DMS53 (cell line): ENCODE measurements at places on chromosomes 3 and 15.

GRCh38 chr3:175163686-175164085 lies 304.6 kb downstream of the NAALADL2 start:
- peak; percentile 96 for DNase-seq

- no peak for DNase-seq
These were observed 10.1 kb downstream of the CLK3 start for GRCh38 chr15:74625693-74626092.

GRCh38 chr3:30613133-30613825 lies 6.9 kb downstream of the TGFBR2 start:
- no peak for DNase-seq

GRCh38 chr15:51267051-51267702 lies 71.2 kb downstream of the CYP19A1 start:
- peak; percentile 40 for DNase-seq

DNA sequence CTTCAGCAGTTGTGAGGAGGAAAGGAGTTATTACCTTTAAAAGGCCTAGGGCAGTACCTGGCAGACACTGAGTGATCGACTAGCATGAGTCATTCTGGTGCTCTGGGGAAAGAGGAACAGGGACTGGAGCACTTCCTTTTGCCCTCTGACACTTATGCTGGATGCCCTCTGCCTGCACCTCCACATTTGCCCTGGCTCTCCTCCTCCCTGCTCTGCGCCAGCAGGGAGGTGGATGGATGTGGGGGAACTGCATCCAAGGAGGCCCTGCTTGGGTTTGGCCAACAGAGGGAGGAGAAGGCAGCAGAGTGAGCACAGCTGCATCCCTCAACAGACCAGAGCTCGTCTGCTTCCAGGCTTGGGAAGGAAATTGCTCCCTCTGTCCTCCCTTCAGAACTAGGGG lies 75.0 kb downstream of the SEMA5B start:
- peak; percentile 33 for DNase-seq

- no peak for DNase-seq
These were observed 24.4 kb upstream of the NR2E3 start for GRCh38 chr15:71785996-71786395.

- DNase-seq, result peak; percentile 82
These were observed 35.4 kb upstream of the ATG7 start for GRCh38 chr3:11236588-11237461.

- DNase-seq, result no peak
These were observed 470.9 kb downstream of the LPP start for GRCh38 chr3:188624828-188625227.

DNA sequence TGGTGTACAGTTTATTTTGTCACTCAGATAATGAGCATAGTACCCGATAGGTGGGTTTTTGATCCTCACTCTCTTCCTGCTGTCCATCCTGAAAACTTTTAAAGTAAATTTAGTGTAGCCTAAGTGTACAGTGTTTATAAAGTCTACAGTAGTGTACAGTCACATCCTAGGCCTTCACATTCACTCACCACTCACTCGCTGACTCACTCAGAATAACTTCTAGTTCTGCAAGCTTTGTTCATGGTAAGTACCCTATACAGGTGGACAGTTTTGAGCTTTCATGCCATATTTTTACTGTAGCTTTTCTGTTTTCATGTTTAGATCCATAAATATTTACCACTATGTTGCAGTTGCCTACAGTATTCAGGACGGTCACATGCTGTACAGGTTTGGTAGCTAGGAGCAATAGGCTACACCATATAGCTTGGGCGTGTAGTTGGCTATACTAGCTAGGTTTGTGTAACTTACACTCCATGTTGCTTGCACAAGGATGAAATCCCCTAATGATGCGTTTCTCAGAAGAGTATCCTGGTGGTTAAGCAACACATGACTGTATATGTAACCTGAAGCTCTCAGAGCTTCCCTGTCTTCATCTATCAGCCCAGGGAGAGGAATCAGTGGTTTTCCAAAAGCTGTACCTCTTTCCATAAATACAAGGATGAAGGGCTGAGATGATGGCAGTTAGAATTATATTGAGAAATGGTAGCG lies 87.6 kb upstream of the SLC25A26 start:
- DNase-seq, result peak; percentile 1

DNA sequence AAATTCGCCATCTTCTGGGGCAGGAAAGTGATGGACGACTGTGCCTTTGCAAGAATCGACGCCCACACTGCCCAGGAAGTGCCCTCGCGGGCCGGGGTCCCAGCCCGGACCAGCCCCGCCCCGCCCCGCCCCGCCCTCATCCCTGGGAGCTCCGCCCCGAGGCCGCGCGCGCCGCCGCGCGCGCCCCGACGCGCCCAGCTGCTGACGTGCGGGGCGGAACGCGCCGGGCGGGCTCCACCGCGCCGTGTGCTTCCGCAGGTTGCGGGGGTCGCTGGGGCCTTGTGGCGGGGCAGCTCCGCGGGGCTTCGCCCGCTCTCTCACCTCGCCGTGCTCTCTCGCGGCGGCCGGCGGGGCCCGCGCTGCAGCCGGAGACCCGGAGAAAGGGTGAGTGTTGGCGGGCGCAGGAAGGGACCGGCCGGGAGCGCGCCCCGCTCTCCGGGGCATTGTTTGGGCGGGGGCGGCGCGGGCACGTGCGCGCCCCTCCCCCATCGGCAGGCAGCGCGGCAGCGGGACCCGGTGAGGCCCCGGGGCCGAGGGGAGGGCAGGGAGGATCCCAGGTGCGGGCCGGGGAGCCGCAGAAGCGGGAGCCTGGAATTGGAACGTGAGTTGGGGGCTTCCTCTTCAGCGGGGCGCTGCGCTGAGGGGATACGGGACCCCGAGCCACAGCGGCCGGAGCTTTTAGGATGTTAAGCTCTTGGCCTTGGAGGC lies at the start of gene YEATS2:
TSS of gene YEATS2 (plus strand) at position 188 of the 708 bp plus-strand sequence. CDS start 17,366 bp downstream, outside the sequence.
- DNase-seq, result peak; percentile 83

DNA sequence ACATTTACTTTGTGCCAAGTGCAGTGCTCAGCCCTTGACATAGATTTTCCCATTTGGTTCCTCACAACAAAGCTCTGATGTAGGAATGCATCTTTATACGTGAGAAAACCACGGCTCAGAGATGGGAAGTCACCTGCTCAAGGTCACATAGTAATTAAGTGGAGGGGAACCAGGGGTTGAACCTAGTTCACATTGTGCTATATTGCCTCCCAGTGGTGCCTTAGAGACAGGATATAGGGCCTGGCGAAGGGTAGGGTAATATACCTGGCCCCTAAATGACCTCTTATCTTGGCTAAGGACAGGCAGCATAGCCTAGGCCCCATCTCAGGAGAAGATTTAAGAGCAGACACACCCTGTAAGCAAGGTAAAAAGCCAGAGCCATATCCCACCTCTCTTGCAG lies 71.5 kb downstream of the FOXP1 start:
- DNase-seq, result peak; percentile 7

GRCh38 chr3:120770891-120771290 lies 28.3 kb downstream of the GTF2E1 start:
- no peak for DNase-seq

GRCh38 chr15:29864501-29864900 lies 42.2 kb upstream of the TJP1 start:
- DNase-seq, result no peak

DNA sequence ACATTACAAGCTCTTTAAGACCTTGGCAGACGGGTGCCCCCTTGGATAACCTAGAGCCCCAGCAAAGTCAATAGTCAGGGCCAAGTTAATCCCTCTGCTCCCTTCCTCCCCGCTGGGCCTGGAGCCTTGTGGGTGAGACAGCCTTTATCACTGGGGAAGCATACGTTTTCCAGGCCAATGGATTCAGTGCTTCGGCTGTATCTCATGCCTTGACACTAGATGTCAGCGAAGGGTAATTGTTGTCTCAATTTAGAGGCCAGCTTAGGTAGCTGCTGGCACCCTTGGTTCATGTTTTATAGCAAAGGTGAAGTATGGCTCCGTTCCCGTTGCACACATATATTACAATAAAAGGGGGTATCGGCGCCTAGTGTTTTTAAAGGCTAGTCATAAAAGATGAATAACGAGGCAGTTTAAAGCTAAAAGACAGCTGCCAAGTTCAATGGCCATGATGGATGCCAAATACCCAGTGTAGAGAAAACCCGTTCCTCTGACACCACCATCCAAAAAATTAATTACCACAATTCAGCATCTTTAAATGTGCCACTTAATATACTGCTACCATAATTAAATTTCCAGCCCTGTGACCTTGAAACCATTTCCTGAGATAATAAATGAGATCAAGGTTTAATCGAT lies 52.3 kb upstream of the BNIP2 start:
- peak; percentile 76 for DNase-seq

DNA sequence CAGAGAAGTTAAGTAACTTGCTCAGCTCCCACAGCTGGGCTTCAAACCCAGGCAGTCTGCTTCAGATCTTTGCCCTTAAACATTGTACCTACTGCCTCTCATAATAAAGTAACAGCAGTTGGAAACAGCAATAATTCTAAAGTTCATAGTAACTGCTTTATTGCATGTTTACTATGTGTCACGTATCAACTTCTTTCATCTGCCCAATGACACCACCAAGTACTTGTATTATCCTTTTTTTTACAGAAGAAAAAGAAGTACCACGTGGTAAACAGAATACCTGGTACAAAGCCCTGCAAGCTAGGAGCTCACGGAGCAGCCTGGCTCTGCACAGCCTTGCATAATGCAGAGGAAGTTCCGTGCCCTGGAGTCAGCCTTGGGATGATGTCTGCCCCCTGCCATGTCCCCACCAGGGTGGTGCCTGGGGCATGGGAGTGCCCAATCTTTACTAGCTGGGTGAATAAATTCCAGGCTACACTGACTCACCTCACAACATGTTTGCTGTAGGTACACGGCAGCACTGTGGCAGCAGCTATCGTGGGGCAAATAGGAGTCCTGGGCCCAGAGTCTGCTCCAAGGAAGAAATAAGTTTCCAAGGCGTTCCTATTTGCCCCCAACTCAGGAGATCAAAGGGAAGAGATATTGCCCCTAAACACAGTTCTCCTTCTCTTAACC lies 77.2 kb downstream of the LDHAL6B start:
- DNase-seq, result peak; percentile 33

GRCh38 chr3:143266511-143266910 lies 146.9 kb downstream of the CHST2 start:
- no peak for DNase-seq

DNA sequence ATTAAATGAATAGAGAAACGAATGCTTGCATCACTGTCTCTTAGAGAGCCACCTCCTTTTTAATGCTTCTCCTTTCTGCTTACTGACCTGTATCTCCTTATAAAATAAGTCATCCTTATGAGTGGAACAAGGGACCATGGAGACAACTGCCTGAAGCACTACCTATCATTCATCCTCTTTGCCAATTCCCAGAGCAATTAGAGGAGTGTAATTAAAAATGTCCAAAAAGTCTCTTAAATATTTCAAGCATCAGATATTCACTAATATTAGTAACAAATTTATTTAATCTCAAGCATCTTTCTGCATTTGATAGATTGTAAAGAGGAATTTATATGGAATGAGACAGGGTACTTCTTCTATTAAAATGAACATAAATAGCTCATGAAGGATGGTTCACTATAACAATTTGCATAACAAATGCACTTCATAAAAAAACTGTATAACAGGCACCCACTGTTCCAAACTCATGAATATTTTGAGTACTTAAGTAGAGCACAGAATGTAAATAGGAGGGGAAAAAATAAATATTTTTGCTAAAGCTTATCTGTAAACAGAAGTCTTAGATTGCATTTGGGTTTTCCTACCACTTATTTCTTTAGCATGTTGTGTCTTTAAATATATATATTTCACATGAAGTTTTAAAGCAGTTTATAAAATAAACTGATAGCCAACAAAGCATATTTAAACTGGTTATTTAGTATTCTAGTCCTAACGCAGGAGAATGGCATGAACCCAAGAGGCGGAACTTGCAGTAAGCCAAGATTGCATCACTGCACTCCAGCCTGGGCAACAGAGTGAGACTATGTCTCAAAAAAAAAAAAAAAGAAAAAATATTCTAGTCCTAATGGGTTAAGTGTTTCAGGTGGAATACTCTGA lies 269.3 kb downstream of the TBL1XR1 start:
- no peak for DNase-seq

DNA sequence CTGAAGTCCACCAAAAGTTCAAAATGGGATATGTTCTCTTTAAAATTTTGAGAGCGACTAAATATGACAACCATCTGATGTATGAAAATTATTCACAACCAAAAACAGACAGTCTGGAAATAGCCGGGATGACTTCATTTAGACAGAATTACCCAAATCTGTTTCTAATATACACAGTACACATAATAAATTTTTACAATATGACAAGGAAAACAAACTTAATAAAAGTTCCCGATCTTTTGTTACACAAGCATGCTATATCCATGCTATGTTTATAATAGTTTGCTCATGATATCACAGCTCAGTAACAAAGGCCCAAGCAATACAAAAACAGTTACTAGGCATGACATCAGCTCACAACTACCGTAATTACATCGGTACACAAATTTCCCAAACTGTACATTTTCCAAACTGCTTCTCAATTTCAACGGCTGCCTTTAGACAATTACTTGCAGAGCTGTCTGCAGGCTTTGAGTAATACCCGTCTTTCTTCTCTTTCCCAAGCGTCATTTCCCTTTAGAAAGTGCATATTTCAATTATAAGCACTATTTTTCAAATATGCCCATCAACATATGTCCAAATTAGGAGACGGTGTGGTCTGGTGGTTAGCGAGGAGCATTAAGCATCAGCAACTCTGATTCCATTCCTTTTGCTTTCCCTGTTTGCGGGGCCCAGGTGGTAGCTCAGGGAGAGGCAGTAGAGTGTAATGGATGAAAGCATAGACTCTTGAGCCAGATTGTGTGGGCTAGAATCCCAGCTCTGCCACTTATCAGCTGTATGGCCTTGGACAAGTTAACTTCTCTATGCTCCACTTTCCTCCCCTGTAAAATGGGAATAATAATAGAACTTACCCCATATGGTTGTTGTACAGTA lies 481.2 kb downstream of the FOXP1 start:
- DNase-seq, result no peak

DNA sequence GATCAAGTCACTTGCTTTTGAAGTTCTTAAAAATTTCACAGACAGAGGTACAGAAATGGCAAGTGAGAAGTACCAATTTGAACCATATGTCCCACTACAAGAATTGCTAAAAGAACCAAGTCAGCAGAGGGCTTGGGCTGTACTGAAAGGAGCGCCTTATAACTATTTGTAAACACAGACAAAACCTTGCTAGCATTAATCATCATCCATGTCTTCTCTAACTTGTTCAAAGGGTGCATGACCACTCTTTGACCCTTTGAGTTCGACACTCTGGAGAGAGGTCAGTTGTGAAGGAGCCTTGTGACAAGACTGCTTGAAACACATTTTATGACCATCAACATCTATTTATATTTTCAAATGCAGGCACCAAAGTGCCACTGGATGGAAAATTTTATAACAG lies 191.7 kb downstream of the PDZRN3 start:
- no peak for DNase-seq

DNA sequence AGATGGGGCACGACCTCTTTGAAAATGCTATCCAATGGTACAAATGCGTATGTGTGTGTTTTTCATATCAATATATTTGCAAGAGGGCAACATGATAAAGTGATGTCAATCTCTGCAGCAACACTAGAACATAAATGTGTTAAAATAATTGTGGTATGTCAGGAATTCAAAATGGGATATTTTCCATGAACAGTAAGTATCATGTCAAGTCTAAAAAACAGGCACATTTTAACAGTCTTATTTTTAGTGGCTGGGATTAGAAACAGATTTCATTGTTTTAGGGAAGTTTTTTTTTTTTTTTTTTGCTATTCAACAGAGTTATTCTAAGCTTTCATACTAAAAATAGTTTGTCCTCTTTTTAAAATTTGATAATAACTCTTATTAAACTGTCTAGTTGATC lies 209.8 kb downstream of the GAP43 start:
- DNase-seq, result no peak
